ENCODE measurements at places on chromosomes 7 and 10. TPM values are rescaled to one million over a fixed set of nuclear protein-coding genes. Genes with fewer than 3 reads are reported as not detected.

The TMUB1 gene
- 20.6 TPM for total RNA-seq

The GJC3 gene
- total RNA-seq, result 0.19 TPM

The PTN gene
- total RNA-seq, result 8.2 TPM

The ADRA2A gene
- under 0.01 TPM for total RNA-seq

The ZPBP gene
- total RNA-seq, result not detected

The GRM3 gene
- not detected for total RNA-seq

The MMD2 gene
- total RNA-seq, result not detected

The KIF20B gene
- 21.3 TPM for total RNA-seq

The HOXA3 gene
- under 0.01 TPM for total RNA-seq

The DPCD gene
- 44.5 TPM for total RNA-seq

The LIPJ gene
- total RNA-seq, result not detected

The IL6 gene
- total RNA-seq, result 69.4 TPM

The TFPI2 gene
- 417 TPM for total RNA-seq

The PGAM2 gene
- 0.56 TPM for total RNA-seq

The GFRA1 gene
- total RNA-seq, result 0.56 TPM

The DGKB gene
- total RNA-seq, result 0.58 TPM

The PNLIPRP2 gene
- total RNA-seq, result not detected

The GLCCI1 gene
- 2.9 TPM for total RNA-seq

The SPDYE6 gene
- total RNA-seq, result not detected

The ZC3HAV1L gene
- total RNA-seq, result 13.5 TPM

The SLC13A1 gene
- not detected for total RNA-seq

The GHITM gene
- 207 TPM for total RNA-seq

The GRID1 gene
- not detected for total RNA-seq

All from regular cardiac myocyte (primary cell).